ENCODE measurements at places on chromosomes 1 and 21.

GRCh38 chr1:116554924-116555323 is 15.9 kb downstream of the CD58 start:
- no peak for DNase-seq

GRCh38 chr21:18545908-18546307 is 142.3 kb upstream of the TMPRSS15 start:
- DNase-seq: no peak

DNA sequence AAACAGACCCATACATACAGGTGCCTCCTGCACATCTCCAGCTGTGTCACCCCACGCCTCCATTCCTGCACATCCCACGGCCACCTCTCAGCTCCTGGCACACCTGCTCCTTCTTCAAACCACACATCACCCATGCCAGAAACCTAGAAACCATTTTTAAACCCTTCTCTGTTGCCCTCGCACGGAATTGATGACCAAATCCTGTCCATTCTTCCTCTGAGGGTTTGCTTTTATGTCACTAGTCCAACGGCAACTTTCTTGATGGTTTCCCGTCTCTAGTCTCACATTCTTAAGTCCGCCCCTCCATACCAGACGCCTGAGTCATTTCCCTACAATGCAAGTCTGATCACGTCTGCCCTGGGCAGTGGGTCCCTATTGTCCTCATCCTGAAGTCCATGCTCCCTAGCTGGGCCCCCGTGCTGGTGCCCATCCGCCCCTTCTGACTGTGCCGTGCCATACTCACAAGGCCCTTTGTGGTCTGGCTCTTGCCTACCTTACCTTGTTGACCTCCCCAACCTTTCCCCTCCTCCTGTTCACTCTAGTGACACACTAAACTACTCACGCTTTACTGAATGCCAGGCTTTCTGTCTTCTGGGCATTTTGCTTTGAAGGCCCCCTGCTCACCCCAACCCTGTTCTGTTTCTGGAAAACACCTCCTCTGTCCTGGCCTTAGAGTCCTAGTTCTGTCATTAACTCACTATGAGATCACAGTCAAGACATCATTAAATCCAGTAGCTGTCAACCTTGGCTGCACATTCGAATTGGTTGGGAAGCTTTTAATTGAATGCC is 17.6 kb downstream of the SLC2A1 start:
- DNase-seq: no peak

- peak; percentile 39 for DNase-seq
Measured at GRCh38 chr1:38151399-38151798, 104.8 kb upstream of the POU3F1 start.

GRCh38 chr1:62508187-62508758 is 71.4 kb downstream of the USP1 start:
- DNase-seq: no peak

GRCh38 chr1:47219001-47219400 is 13.0 kb downstream of the TAL1 start:
- no peak for DNase-seq

GRCh38 chr21:41769521-41769920 is 2.7 kb upstream of the RIPK4 start:
- DNase-seq: no peak

DNA sequence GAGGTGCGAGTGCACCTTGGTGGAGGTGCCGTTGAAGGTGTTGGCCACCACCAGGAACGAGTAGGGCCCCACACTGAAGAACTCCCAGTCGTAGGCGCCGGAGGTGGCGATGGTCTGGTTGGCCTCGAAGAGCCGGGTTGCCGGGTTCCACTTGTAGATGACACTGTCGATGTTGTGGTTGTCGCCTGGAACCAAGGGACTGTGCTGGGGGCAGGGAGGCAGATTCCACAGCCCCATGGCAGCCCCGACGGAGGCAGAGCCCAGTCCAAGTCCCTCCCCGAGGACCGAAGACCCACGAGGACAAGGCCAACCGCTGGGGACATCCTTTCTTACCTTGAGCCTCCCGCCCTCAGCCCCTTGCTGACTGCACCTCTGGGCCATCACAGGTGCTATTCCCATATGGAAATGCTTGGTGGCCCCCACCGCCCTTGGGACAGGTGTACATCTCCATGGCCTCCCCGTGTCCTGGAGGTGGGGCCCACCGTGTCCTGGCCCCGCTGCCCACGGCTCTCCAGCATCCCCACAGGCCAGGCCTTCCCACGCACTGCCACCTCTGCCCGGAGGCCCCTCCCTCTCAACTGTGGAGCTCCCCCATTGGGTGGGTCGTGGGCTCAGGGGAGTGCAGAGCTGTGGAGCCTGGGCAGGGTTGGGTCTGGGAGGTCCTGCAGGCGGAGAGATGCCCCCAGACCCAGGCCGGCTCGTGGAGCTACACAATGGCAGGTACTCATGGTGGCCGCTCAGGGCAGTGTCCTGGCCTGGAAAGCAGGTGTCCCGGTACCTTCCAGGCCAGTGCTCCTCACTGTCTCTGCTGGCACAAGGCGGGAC is 17.9 kb downstream of the KRTAP10-1 start:
- no peak for DNase-seq

- no peak for DNase-seq
Measured at GRCh38 chr1:203797216-203797615, 1.8 kb downstream of the ZBED6 start.
